ENCODE measurements at places on chromosomes 6 and 20.

GRCh38 chr6:163496205-163496604, 81.7 kb downstream of the QKI start:
- DNase-seq = no peak

DNA sequence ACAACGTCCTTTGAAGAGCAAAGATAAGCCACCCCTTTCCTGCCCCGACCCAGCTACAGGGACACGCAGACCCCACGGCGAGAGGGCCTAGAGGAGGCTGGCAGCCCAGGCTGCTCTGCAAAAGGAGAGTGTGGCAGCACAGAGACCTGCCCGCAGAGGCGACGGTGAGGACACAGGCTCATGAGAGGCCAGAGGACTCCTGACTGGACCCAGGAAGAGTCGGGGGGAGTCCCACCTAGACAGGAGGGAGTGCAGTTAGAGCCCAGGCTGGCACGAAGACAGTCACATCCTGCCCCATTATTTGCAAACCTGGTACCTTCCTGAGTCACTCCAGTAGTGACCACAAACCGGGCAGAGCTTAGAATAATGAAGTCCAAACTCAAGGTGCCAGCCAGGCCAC, 227.7 kb upstream of the CDH4 start:
- no peak for DNase-seq

DNA sequence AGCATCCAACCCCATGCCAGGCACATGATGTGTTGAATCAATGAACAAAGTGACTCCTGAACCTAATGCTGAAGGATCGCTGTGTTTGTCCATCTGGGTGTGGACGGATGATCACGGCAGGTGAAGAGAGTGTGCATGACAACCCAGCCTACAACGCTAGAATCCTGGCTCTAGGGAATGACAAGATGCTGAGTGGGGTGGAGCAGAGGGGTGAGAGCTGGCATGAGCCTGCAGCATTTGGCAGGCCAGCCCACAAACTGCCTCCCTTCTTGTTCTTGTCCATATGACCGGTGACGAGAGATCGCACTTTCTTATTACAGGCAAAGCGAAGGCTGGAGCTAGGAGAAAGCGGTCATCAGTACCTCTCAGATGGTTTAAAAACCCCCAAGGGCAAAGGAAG, 54.7 kb upstream of the CDKAL1 start:
- no peak for DNase-seq

DNA sequence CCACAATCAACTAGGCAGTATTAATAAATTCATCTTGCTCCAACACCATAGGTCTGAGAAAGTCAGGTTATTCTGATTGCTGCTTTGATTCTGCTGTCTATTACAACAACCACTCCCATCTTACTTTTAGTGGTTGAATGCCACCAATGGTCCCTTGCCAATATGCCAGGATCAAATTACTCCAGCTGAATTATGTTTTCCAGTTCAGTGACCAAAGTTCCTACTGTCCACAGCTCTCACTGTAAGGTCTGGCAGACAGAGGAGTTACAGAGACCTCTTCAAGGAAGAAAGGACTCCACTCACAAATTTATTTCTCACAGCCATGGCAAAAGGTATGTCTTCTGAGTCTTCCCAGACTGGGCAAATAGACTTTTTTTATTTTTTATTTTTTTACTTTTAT, 557.0 kb downstream of the HAO1 start:
- peak; percentile 45 for DNase-seq

- no peak for DNase-seq
Observed at GRCh38 chr20:25081065-25081729, 744 bp downstream of the VSX1 start.

GRCh38 chr6:139473231-139473701, 98.8 kb upstream of the CITED2 start:
- peak; percentile 72 for DNase-seq

DNA sequence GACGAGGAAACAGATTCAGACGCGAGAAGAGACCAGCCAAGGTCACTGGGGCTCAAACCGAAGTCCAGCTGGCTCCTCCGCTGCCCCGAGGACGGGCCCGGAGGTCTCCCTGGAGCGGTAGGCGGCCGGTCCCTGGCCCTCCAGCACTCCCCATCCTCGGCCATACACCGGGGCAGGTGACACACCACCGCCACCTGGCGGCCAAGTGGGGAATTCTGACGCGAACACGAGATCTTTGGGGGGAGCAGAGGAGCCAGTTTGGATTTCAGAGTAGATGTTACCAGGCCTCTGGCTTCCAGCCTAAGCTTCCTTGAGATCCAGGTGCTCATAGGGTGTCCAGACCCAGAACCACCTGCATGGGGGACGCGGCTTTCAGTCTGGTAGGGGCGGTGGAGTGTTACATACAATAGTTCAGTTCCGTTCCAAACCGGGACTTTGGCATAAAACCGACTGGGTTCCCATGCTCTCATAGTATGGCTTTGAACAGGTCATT, 16.1 kb downstream of the BPIFB1 start:
- peak; percentile 56 for DNase-seq

DNA sequence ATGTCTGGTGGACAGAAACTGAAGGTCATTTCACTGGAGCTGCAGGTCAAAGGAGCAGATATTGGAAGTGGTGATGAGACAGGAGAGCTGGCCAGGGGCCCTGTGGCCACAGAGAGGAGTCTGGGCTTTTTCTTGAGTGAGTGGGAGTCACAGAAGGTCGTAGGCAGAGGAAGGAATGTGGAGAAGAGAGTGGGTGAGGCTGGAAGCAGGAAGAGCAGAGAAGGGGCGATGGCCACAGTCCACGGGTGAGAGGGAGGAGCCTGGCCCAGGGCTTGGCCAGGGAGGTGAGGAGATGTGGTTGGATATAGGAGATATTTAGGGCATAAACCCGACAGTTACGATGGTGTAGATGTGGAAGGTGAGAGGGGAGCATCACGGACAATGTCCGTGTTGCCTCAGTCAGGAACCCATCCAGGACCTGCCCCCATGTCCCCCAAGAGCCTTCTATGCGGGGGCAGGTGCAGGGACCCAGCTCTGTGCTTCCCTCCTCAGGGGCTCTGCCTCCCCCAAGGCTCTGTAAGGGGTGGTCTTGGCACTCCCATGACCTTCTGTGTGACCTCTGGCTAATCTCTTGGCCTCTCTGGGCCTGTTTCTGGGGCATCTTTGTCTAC, 150.5 kb upstream of the PTPN1 start:
- DNase-seq = no peak

- peak; percentile 82 for DNase-seq
Observed at GRCh38 chr6:54291146-54291545, 17.1 kb upstream of the TINAG start.

GRCh38 chr6:15364401-15365037, 118.7 kb downstream of the JARID2 start:
- no peak for DNase-seq

DNA sequence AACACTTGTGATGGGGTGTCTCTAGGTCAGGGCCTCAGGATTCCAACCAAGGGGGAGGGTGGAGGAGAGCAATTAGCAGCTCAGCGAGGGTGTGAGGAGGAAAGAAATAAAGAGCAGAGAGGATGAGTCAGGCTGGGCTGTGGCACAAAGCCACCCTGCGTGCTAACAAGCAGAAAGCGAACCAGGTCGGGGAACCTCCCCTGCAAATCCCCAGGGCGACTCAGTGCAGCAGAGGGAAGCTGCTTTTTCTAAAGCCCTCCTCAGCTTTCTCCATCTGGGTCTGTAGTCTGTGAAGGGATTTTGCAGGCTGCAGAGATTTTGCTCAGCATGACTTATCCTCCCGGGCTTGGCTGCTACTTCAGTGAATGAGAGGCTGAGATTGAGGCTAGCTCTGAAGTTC, 6.6 kb upstream of the SPO11 start:
- DNase-seq = peak; percentile 82

DNA sequence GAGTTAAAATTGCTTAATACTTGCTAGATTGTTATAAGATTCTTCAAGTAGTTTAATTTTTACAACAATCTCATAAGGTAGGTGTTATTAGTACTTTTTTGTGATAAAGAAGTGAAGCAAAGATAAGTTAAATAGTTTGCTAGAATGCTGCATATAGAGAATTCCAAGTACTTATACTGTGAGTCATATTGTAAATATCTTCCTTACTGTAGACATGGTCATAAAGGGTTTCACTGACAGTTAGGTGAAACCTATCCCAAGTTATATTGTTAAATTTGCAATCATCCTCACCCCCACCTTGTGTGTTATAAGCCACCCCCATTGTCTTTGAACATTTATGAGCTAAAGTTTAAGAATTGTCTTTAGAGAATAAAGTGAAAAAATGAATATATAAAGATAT, 142.0 kb downstream of the FAM83B start:
- DNase-seq = no peak

DNA sequence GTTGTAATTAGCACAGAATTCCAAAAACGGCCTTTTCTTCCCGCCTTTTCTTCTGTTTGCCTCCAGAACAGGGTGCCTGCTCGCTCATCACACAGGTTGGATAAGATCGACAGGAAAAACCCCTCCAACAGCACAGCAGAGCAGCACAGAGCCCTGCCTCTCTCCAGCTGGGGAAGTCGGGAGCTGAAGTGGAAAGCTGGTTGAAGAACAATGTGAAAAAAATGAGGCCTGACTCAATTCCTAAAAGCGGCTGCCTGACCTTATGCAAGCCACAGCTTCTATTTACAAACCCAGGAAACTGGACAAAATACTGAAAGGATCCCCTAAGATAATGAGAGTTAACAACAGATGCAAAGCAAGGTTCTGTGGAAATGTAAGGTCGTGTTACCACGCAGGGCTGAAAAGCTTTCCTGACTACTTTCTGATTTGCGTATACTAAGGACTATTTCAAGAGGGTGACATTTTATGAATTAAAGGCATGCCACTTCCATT, 116.9 kb downstream of the TTLL2 start:
- DNase-seq = no peak

DNA sequence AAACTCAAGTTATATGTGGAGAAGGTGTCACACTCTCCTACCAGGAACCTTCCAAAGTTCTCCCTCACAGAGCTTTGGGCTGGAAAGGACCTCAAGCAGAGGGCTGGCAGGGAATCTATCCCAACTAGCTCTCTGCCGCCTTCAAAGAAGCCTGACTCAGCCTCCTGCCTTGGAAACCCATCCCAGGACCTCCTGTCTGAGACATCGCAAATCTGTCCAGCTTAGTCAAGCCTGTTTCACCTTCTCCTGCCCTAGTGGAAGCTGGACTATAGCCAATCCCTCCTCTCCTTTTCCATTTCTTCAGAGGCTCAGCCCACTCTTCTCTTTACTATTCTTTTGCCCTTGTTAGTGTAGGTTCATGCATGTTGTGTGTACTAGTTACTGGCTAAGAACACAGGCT, 48.2 kb upstream of the FOXP4 start:
- DNase-seq = peak; percentile 41

GRCh38 chr6:160952633-160953281, 38.8 kb upstream of the MAP3K4 start:
- DNase-seq = peak; percentile 19

GRCh38 chr20:23928788-23929187, 49.2 kb upstream of the CST5 start:
- no peak for DNase-seq

DNA sequence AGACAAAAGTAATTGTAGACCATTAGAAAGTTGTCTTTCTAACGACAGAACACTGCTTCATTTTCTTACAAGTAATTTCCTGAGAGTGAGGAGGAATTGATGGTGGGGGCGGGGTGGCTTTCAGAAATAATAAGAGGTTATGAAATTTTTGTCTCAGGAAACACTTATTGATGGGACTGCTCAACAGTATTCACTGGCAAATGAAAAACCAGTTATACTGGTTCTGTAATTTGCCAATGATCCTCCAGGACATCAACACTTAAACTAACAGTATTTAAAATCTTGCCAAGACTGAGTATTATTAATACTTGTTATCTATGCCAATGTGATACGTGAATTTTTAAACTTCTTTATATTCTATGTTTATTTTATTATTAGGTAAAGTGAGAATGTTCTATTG, 41.8 kb upstream of the FUT9 start:
- no peak for DNase-seq

DNA sequence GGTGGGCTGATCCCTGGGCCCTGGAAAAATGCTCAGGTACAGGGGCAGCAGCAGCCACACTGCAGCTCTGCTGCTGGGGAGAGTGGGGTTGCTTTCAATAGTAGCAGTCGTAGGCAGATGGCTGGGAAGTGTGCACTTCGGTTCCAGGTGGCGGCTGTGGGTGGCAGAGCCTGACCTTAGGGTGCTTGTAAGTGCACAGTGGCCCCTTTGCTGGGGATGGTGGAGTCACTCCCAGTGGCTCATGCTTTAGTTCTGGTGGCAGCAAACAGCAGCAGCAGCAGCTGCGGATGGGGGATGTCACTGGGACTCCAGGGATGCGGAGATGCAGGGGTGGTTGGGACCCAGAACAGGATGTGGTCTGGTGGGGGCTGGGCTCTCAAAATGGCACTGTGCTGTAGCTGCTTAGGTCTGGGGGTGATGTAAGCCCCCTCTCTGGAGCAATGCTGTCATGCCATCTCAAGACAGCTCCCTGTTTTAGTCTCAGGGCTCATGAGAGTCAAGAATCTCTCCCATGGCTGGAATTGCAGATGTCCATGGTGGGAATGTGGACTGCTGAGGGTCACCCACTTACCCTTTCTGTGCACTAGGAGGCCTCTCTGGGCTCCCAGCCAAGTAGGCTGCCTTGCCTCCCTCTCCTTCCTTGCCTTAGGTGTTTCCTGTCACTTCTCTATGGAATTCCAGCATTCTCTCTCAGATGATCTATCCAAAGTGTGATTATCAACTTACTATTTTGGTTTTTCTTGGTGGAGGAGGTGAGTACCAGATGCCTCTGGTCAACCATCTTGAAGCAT, 146.7 kb upstream of the SLC22A23 start:
- peak; percentile 65 for DNase-seq

DNA sequence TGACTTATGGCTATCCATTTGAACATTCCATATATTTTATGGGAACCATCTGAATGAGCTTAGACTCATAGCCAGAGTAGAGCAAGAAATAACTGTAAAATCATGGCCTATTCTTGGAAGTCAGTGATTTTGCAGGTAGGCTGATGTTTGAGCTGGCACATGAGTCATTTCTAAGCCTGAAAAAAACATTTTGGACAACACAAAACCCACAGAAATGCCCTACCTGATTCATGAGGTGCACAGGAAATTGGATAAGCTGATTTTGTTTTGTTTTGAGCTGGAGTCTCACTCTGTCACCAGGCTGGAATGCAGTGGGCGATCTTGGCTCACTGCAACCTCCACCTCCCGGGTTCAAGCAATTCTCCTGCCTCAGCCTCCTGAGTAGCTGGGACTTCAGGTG, 443.0 kb downstream of the PKHD1 start:
- no peak for DNase-seq

GRCh38 chr20:23195636-23196035, 109.5 kb upstream of the CD93 start:
- no peak for DNase-seq

- DNase-seq = no peak
Observed at GRCh38 chr20:38609815-38610214, 8.2 kb downstream of the ARHGAP40 start.

DNA sequence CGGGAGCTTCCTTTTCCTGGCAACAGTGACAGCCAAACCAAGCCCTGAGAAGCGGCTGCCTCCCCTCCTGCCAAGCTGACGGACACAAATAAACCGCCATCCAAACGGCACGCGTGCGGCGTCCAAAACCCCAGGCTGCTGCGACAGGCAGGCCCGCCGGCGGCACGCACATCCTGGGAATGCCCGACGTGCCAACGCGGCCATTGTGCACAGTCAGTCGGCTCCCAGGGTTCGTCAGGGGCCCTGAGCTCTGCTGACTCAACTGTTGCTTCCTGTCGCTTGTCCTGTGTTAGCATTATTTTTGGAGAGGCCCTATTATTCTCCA, 6.8 kb downstream of the JAG1 start:
- DNase-seq = no peak
